T47D (cell line): ENCODE measurements at places on chromosomes 12 and 14.

GRCh38 chr12:77118696-77119095, 53.3 kb upstream of the E2F7 start:
- no peak for DNase-seq

GRCh38 chr12:117517219-117517739, 155.9 kb upstream of the NOS1 start:
- DNase-seq, result no peak

GRCh38 chr14:90758959-90759358, 57.3 kb downstream of the TTC7B start:
- DNase-seq, result no peak

- DNase-seq, result no peak
Measured at GRCh38 chr12:4556735-4557530, 5.1 kb upstream of the DYRK4 start.

DNA sequence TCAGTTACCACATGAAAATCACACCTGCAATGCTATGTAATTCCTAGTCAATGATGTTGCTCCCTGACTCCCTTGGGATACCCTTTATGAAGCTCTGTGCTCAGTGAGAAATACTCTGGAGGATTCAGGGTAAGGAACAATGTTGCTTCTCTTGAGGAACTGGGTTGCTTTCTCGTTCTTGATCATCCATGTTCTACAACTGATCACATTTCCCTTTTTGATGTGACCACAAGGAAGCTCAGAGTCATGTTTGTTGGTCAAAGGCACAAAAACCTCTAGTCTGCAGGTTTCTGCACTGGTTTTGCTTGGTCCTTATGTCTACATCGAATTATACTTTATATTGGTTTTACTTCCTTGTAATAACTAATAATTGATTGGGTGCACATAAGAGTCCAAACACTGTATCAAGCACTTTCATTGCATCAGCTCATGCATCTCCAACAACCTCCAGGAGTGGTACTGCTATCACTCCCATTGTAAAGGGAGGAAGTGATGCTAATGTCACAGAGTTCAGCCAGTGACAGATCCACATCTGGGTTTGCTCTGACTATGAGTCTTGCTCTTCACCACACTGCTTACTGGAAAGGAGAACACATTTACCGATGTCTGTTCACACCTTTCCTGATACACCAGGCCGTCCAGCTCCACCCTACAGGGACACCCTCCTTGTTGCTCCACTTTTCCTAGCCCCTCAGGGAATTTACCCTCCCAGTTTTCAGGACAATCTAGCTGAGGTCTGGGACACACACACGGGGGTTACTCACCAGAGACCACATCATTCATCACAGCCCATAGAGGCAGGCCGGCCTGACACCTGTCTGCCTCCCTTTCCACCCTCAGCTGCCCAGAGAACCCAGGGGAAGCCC, 41.0 kb downstream of the CMKLR1 start:
- no peak for DNase-seq
